Stimulated activated CD8-positive, alpha-beta memory T cell treated with anti-CD3 and anti-CD28 coated beads, Interleukin-15, amount 100 ng/mL, for 24 hours (primary cell): ENCODE measurements at places on chromosomes 3 and 15.

- DNase-seq, result no peak
These were observed 166.4 kb upstream of the PROK2 start for GRCh38 chr3:71951361-71951760.

DNA sequence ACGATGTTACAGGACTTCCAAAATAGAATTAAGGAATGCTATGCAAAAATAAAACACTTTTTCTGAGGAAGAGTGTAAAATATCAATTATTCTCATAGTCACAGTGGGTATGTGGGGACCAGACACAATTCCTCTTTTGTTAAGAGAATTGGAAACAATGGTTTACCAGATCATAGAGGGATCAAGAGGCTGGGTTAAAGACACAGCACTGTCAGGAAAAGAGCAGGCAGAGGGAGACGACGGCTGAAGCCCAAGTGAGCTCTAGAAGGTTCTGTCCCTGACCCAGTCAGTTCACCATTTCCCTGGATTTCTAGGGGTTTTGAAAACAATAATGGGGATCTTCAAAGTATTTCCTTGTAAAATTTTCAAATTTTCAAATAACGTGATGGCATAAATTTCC is 54.0 kb upstream of the POLR2M start:
- no peak for DNase-seq

DNA sequence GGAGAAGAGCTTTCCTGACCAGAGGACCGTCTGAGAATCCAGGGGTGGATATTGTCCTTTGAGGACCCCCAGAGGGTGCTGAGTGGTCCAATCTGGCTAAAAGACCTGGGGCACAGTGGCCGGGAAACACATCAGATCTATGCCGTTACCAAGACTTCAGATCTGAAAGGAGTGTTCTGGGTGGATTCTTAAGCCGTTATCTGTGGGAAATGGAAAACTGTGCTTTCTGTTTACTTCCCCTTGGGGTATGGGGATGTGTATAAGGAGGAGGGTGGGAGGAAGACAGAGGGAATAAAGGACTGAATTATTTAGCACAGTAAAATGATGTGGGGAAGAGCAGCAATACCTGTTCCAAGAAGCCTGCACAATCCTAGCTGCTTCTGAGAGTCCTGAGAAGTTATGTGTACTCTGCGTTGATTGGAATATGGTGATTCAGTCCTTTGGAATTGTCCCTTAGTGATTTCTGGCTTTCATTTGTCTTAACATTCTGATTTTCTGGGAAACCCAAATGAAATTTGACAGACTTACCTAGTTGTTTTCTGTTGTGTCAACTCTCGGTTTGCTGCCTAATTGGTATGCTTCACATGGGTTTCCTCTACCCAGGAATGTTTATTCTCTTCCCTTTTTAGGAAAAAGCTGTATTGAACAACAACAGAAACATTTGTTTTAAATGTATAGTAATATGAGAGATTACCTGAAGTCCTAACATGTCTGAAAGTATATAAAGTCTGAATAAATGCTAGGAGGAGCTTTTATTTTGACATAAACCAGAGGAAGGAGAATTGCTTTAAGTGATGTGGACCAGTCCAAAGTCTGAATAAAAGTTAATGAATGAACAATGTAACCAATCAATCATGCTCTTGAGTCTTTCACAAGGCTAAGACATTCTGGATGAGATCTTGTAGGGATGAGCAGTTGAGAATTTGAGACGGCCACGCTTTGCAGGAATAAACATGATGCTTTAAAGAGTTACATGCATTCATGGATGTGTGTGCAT is 427.1 kb upstream of the C2CD4B start:
- DNase-seq, result no peak

GRCh38 chr3:127158614-127159229 is 34.2 kb upstream of the PRR23E start:
- no peak for DNase-seq

DNA sequence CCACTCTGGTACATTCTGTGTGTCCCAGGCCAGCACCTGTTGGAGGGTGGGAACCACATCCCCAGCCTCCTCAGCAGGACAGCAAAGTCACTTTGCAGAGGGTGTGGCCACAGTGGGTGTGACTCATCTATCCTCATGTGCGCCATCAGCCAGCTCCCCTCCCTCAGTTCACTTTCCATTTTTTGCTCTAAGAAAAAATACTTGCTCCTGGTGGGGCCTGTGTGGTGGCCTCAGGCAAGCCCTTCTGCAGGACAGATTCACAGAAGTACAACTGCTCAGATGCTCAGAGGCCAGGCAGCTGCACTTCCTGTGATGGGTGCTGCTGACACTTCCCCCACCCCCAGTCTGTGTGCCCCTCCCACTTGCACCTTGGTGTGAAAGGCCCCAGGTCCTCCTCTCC is 78.3 kb upstream of the ALDH1L1 start:
- no peak for DNase-seq

- no peak for DNase-seq
These were observed 524.5 kb downstream of the SHQ1 start for GRCh38 chr3:72323773-72324172.

GRCh38 chr3:115804200-115804599 is 180.9 kb downstream of the GAP43 start:
- DNase-seq, result no peak

GRCh38 chr3:123411340-123412040 is 37.4 kb downstream of the ADCY5 start:
- DNase-seq, result no peak

GRCh38 chr3:58296843-58297242 is 9.2 kb upstream of the RPP14 start:
- DNase-seq, result no peak

GRCh38 chr15:41490355-41490754 is 3.3 kb upstream of the ITPKA start:
- no peak for DNase-seq

DNA sequence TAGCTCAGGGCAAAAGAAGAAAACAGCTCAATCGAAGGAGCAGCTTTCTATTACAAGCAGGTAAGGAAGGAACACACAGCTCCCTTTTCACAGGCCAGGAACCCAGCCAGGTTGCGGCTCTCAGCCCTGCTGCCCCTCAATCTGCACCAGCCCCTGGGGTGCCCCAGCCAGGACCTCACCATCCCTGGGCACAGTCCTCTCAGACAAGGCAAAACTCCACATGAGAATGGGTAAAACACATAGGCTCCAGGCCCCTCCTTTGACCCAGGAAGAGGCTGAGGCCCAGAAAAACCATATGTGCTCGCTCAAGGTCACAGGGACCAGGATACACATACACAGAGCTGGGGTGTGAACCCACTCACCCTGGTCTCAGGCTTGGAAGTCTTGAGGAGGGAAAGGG is 178.7 kb upstream of the TLE3 start:
- no peak for DNase-seq

DNA sequence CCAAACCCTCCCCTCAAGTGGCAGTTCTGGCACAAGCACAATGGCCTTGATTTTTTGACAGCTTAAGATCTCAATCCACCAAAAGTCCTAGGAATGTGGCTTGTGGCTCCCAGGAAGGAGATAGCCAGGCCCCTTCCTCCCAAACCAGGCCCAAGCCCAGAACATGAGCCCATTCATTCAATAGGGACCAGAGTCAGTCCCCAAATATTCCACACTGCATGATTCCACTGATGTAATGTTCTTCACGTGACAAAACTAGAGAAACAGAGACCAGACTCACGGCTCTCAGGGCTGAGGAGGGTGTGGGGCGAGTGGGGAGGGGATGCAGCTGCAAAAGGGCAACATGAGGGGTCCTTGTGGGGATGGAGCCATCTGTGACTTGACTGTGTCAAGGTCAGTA is 25.5 kb downstream of the ABTB1 start:
- DNase-seq, result no peak

DNA sequence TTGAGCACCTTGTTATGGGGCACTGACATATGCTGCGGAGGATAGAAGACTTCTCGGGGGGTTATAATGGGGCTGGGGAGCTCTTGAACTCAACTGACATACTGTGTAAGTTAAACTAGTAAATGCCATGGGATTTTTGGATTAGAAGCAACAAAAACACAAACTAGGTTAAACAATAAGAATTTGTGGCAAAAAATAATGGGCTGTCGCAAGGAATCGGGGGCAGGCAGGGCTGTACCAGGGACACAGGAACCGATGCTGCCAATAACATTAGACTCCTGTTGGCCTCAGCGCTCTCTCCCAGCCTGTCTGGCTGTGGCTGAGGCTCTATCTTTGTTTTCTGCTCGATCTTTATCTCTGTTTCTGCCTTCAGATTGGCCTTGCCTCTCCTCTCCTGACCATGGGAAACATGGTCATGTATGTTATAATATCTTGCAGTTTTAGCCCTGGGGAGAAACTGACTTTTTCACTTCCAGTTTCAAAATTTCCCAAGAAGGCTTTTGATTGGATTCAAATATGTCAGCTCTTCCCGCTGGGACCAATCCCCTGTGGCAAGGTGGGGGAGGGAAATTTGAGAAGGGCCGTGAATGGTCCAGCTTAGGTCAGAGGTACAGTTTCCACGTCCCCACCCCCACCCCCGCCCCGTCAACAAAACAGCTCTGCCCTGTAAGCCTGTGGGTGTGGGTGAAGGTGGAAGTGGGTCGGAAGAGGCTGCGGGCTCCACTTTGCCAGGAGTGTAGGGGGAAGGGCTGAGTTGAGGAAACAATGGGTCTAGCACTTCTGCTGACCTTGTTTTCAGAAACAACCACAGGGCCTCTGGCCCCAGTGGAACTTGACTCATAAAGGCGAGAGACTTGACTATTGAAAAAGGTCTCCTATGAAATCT is 161.1 kb upstream of the TBL1XR1 start:
- DNase-seq, result no peak

- no peak for DNase-seq
These were observed 19.7 kb downstream of the PAK6 start for GRCh38 chr15:40258544-40258943.

DNA sequence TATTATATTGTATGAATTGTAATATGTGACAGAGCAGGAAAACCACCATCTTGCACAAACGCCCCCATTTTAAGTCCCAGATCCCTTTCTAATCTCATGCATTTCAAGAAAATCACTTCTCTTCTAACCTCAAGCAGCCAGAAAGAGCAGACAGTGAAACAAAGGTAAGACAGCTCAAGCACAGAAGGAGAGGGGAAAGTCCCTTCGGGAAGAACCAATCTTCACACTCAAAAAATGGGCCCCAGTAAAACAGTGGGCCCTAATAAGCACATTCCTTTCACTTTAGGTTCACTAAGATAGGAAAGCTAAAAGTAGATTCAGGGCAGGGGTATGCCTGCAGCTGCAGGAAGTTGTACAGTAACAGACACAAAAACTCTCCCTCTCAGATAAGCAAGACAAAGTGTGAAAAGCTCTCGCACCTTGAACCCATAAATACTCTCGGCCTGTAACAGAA is 1268.7 kb downstream of the SI start:
- DNase-seq, result no peak

- no peak for DNase-seq
These were observed 1472.4 kb downstream of the SI start for GRCh38 chr3:163605915-163606314.

- no peak for DNase-seq
These were observed 38.8 kb downstream of the TBL1XR1 start for GRCh38 chr3:177158461-177158860.

GRCh38 chr3:61730577-61731231 is 169.3 kb downstream of the PTPRG start:
- DNase-seq, result no peak

GRCh38 chr15:78225783-78226541 is 8.4 kb downstream of the ACSBG1 start:
- DNase-seq, result no peak

DNA sequence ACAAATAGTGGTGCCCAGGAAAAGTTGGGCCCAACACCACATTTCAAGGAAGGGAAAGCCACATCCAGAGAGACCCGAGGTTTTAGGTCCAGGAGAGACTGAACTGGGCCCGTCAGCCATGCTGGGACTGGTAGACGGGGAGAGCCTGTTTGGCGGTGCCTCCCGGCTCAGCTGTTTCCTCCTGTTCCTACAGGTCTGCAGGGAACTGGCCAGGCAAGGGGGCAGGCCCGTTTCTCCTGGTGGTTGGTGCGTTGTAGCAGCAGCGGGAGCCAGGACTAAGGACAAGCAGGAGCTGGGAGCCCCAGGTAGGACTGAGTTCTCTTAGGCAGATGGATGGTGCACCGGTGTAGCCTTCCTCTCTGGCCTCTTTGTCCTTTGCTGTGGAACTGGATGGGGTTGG is 3.9 kb downstream of the PRKCD start:
- no peak for DNase-seq

DNA sequence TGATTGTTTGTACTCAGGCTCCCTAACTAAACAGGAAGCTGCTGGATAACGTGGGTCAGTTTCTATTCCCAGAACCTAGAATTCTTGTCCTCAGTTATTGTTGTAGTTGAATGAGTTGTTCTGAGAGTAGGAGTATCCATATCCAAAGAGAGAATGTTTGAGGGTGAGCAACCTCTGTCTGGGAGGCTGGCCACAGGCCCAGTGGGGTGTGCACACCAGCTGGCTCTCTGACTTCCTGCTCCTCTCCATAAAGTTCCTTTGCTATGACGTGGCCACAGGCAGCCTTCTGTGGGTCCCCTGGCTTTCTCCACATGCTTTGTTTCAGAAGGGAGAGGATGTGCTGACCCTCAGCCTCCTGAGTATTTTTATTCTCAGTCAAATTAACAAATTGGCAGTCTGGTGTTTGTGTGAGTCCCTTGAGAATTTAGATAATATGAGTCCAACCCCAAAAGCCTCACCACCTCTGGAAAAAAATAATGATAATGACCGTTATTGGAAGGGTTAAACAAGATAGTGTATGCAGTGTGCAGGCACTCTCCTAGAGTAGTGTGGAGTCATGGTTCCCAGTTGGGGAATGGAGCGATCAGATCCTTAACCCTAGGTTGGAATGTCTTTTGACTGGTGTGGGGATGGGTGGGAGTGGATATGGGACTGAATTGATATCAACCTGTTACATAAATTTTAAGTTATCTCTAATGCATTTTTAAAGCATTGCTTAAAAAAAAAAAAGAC is 47.6 kb upstream of the MED12L start:
- no peak for DNase-seq

GRCh38 chr3:16203031-16203430 is 28.6 kb downstream of the GALNT15 start:
- no peak for DNase-seq

DNA sequence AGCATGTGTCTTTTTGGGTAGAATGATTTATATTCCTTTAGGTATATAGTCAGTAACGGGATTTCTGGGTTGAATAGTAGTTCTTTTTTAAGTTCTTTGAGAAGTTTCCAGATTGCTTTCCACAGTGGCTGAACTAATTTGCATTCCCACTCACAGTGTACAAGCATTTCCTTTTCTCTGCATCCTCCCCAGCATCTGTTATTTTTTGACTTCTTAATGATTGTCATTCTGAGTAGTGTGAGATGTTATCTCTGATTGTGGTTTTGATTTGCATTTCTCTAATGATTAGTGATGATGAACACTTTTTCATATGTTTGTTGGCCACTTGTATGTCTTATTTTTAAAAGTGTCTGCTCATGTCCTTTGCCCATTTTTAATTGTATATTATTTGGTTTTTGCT is 337.6 kb downstream of the EFHB start:
- DNase-seq, result no peak
